ENCODE measurements at places on chromosomes 16 and 17.

GRCh38 chr17:1568950-1569810 is 6.6 kb upstream of the PITPNA start:
- no peak for DNase-seq

DNA sequence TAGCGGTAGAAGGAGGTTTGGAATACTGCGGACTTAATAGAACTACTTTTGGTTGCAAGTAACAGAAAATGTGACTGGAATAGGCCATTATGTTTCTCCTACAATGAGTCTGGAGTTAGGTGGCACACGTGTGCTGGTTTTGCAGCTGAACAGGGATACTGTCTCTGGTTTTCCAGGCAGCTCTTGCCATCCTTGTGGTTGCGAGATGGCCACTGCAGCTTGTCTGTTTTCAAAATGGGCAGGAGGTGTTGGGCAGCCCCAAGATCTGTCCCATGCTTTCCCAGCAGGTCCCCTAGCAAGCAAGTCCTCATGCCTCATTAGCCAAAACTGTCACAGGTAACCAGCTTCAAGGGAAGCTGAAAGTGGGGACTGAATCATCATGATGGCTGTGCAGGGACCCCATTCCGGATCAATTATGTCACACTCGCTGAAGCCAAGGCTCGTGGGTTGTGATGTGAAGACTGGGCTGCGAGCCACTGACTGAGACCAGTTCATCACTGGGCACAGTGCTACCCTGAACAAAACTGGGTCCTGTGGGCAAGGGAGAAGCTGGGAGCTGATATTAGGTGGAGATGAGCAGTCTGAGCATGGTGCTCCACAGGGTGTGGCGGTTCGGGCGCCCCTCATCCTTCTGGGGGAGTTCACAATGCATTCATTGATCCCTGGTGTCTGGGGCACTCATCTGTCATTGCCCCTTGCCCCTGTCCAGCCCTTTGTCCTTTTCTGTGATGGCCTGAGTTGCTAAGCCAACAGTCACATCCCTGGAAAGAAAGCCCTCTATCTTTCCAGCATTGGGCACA is 82.1 kb downstream of the KSR1 start:
- DNase-seq: no peak

DNA sequence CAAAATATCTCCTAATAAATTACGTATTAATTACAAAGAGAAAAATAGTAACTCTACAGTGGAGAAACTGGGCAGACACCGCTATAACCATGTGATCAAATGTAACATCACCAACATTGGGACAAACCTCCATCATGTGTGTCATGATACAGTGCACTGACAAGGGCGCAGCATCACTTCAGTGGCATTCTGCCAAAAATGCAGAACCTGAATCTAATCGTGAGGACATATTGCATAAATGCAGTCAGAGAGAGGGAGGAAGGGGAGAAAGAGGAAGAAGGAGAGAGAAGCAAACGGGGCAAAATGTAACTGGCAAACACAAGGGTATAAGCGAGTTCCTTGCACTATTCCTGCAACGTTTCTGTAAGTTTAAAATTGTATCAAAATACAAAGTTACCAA is 74.2 kb upstream of the MARCHF10 start:
- no peak for DNase-seq

GRCh38 chr16:55330781-55331647 is 7.0 kb downstream of the IRX6 start:
- peak; percentile 67 for DNase-seq

GRCh38 chr16:69340095-69340644 is 598 bp downstream of the NIP7 start:
- DNase-seq: no peak

GRCh38 chr16:77789085-77790008 is 983 bp downstream of the VAT1L start:
- DNase-seq: peak; percentile 36
